ENCODE measurements at places on chromosomes 1 and 21.

- no peak for DNase-seq
Observed at GRCh38 chr21:14520535-14520934, 25.6 kb downstream of the SAMSN1 start.

GRCh38 chr1:90936731-90937130 lies 85.1 kb downstream of the ZNF644 start:
- no peak for DNase-seq

- no peak for DNase-seq
Observed at GRCh38 chr1:212950243-212951125, at the start of gene VASH2. Gene VASH2, plus strand, starts transcription at chr1:212950541. Its CDS starts 1,002 bp downstream, at chr1:212951543.

DNA sequence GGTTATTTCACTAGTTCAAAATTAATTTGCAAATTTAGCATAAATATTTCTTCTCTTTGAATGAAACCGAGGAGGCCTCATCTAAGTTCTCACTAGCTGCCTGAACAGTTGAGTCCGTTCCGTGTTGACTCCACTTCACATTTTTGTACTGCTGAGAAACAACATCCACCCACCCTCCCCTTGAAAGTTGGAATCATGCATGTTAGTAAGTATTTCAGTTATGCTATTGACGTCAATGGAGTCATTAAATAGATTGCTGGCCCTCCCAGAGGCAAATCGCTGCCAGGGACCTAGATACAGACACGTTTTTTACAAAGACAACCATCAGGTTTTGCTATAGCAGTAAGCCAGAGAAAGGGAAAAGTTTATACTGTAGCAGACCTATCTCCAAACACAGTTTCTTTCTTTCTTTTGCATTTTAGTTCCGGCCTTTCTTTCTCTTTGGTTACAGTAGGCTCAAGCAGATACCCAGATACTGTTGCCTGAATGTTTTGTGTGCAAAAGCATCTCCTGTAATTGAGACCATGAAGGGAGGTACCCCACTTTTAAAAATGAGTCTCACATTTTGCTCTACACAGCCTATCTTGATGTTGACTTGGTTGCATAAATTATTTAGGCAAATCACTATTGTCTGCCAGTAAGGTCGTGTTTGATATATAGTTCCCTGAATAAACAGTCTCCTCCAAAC lies 262.6 kb upstream of the SGIP1 start:
- DNase-seq: peak; percentile 92

GRCh38 chr1:204128964-204129896 lies 22.6 kb downstream of the ETNK2 start:
- no peak for DNase-seq

GRCh38 chr1:220182656-220183055 lies 88.7 kb downstream of the IARS2 start:
- no peak for DNase-seq

GRCh38 chr1:15423355-15424077 lies 13.8 kb downstream of the EFHD2 start:
- no peak for DNase-seq

DNA sequence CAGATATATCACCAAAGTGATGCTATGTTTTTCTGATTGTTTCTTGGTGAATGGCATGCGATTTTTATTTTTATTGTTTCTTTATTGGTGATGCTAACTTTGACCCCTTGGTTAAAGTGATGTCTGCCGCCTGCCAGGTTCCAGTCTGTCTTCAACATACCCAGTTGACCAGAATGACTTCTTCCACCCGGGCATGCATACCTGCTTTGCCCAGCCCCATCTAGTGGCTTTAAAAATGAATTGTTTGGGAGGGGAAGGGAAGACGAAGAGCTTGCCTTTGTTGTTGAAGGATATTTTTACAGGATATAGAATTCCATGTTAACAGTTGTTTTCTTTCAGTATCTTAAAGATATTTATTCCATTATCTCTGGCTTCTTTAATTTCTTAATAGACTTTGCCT lies 65.1 kb downstream of the ATG4C start:
- DNase-seq: no peak

GRCh38 chr1:47796626-47797025 lies 200.6 kb downstream of the TRABD2B start:
- DNase-seq: no peak

DNA sequence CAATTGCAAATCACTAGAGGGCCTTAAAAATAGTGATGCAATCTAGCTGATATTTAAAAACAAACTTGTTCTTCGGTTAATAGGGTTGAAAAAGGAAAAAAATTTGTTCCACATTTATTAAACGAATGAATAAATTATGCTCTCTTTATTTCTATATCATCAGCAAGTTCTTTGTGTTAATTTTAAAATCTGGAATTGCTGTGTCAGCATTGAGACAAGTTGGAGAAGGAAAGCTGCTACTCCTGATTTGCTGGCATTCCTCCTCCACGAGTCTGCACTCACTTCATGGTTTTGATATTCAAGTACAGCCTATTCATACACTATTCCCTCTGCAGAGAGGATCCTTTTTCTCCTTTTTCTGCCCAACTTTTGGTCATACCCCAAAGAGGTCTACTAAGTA lies 117.6 kb downstream of the MRPL39 start:
- DNase-seq: no peak

DNA sequence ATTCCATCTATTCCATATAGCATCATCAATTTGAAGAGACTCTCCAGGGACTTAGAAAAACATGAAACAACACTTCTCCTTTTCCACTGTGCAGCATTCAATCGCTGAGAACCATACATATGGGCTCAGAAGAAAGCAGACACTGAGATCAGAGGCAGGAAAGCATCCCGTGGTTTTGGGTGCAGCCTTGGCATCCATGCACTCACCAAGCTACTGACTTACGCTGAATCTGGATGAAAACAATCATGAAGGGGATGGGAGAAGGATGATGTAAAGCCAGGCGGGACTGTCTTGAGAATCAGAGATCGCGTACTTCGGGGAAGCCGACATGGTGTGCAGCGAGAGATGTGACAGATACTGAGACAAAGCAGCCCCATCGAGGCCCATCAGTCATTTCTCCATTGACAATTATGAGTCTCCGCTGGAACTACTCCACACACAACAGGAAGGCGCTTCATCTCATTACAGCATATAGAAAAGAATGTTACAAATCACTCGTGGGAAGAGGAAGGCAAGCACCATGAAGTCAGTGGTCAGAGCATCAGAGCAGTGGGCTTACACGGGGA lies 2.3 kb upstream of the TIAM1 start:
- DNase-seq: no peak

GRCh38 chr1:93016171-93016570 lies 54.9 kb upstream of the DIPK1A start:
- DNase-seq: no peak

- no peak for DNase-seq
Observed at GRCh38 chr1:57281324-57281723, 142.5 kb downstream of the DAB1 start.

- DNase-seq: no peak
Observed at GRCh38 chr1:96095849-96096612, 625.6 kb upstream of the PTBP2 start.
